ENCODE measurements at places on chromosomes 4 and X.

DNA sequence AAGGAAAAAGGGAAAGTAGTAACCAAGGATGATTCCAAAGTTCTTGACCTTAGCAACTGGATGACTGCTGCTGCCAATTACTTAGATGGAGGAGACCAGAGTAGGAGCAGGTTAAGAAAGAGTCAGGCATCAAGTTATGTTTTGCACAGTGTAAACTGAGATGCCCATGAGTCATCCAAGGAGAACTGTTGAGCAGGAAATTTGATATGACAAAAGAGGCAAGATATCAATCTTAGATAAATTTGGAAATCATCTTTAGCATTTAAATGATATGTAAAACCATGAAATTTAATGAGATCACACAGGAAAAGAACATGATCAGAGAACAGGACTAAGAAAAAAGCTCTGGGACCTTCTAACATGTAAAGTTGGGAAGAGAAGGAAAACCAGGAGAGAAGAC is 361.3 kb downstream of the OPHN1 start:
- no peak for DNase-seq

- no peak for DNase-seq
These were observed 11.8 kb upstream of the HPGDS start for GRCh38 chr4:94354474-94354896.

DNA sequence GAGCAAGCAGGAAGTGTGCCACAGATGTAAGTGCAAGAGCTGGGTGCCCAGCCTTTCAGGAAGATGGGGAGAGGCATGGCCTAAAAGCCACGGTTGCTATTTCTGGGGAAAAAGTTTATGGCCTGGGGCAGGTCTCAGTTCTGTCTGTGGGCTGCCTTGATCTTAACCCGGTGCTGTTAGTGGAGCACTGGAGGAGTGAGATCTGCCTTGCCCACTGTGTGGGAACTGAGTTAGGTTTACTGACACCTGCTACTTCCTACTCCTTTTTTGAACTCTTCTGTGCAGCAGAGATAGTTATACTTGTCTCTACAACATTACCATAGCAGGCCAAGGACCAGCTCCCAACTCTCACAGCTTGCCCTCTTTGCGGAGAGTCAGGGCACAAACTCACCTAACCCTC is 76.5 kb downstream of the ITM2A start:
- DNase-seq: no peak

DNA sequence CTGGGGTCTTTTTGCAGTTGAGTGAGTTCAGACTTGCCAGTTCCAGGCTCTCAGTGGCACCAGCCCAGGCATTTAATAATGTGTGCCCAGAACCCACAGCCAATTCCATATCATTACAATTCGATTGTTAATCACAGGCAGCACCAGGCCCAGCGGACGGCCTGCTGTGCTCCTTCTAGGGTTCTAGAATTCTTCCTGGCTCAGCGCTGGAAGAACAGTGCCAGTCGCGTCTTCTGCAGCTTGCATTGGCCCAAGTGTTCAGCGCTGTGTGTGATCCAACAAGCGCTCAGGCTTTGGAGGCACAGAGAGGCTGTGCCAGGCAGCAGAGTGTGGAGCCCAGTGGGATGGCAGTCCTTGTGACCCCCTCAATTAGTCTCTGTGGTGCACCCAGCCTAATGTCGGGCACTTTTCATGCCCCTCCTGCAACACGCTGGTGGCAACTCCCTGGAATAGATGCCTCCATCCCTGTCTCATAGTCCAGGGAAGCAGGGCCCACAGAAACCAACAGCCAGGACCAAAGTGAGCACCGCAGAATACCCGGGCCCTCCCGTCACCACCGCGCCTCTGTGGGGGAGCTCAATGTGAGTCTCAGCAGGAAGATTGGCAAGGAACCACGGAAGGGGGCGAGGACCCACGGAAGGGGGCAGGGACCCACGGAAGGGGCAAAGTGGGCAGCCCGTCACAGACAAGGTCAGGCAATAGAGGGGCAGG is 193.2 kb downstream of the AFAP1 start:
- no peak for DNase-seq

All from NCI-H187 (cell line).